Activated CD8-positive, alpha-beta memory T cell treated with anti-CD3 and anti-CD28 coated beads, Interleukin-2, amount 10 ng/mL, durations not matched to agents 7 days and 5 days (primary cell): ENCODE measurements at places on chromosomes 4 and X. TPM values are rescaled to one million over a fixed set of nuclear protein-coding genes. Genes with fewer than 3 reads are reported as not detected.

NALF2 gene
- not detected for total RNA-seq

DNA sequence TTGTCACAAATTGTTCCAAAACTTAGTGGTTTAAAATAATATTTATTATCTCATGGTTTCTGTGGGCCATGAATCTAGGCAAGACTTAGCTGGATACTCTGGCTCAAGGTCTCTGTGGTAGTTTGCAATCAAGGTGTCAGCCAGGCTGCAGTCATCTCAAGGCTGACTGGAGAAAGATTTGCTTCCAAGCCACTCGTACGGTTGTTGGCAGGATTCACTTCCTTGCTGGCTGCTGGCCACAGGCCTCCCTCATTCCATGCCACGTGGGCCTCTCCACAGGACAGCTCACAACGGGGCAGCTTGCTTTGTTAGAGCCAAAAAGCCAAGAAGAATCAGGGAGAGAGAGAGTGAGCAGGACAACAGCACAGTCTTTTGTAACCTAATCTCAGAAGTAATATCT, 101.4 kb downstream of the WWC2 start:
- no peak for DNase-seq

DNA sequence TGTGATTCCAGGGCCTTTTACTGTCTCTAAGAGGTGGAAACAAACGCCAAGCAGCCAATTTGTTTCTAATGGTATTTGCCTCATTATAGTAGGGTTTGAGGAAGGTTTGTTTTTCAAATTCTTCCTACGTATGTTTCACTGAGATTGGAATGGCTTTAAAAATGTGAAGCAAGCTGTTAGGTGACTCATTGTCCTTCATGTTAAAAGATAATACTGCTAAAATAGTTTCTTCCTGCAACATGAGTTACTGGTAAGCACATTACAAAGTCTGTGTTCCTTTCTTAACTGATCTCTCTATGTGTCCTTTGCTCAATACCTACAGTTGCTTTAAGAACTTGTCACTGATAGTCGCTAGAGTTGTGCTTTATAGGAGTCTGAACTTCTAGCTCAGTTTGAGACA, 1183.9 kb downstream of the RPA4 start:
- DNase-seq: no peak

GRCh38 chr4:158139086-158139485, 33.7 kb downstream of the GASK1B start:
- no peak for DNase-seq

DNA sequence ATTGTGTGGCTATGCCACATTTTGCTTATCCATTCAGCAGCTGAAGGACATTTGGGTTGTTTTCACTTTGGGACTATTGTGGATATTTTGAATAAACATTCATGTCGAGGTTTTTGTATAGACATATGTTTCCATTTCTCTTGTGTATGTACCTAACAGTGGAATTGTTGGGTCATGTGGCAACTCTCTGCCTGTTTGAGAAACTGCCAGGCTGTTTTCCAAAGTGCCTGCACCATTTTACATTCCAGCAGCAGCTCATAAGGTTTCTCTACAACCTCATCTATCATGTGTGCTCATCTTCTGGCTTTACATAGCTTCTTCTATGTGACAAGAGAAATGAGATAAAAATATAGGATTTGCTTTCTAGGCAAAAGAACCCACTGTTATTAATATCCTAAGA, 29.5 kb upstream of the TSPAN5 start:
- DNase-seq: no peak

GRCh38 chr4:71540749-71541269, 202.0 kb downstream of the SLC4A4 start:
- DNase-seq: no peak

GRCh38 chr4:119286377-119287002, 35.4 kb downstream of the FABP2 start:
- no peak for DNase-seq

DNA sequence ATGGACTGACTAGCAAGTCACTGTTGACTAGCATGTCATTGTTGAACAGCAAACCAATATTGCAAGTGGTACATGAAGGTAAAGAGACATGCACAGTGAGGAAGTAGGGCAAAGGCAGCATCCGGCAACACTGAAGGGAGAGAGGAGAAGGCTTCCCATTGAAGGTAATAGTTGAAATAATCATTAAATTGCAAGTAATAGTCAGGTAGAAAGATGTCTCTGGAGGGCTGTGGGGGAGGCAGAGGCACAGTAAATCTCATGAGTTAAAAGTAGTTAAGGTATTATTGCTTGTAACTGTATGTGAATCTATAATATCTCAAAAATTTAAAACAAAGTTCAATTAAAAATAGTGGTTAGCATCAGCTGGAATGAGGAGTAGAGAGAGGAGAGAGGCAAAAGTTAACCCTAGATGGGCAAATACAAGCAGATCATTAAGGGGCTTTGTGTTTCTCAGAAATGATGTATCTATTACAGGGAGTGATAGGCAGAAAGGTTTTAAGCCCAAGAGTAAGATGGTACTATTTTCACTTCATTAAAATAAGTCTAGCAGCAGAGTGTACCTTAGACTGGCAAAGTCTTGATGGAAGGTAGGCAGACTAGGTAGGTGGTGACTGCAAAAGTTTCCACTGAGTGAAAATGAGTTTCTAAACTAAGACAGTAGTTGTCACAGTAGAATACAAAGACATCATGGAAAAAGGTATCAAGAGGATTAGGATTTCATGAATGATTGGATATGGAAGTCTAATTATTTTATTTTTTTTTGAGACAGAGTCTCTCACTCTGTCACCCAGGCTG, 776.6 kb downstream of the RAB28 start:
- no peak for DNase-seq

CCSER1 gene
- 0.16 TPM for total RNA-seq

RNF212 gene
- total RNA-seq: 1.2 TPM

- no peak for DNase-seq
These were observed 89.3 kb upstream of the SRD5A3 start for GRCh38 chr4:55256787-55257186.

- no peak for DNase-seq
These were observed 62.1 kb upstream of the EXOC1L start for GRCh38 chr4:55757356-55757952.

CXCL1 gene
- total RNA-seq: not detected

DNA sequence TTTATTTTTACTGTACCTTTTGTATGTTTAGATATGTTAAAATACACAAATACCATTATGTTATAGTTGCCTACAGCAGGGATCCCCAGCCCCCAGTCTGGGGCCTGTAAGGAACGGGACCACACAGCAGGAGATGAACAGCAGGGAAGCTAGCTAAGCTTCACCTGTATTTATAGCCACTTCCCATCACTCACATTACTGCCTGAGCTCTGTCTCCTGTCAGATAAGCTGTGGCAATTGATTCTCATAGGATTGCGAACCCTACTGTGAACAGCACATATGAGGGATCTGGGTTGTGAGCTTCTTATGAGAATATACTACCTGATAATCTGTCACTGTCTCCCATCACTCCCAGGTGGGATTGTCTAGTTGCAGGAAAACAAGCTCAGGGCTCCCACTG, 73.9 kb downstream of the BMPR1B start:
- no peak for DNase-seq

SULT1B1 gene
- total RNA-seq: 0.50 TPM

GRCh38 chr4:13267091-13267490, 217.0 kb downstream of the RAB28 start:
- DNase-seq: no peak

JCHAIN gene
- not detected for total RNA-seq

- no peak for DNase-seq
These were observed 564.5 kb downstream of the ZNF674 start for GRCh38 chrX:45980726-45981125.

DNA sequence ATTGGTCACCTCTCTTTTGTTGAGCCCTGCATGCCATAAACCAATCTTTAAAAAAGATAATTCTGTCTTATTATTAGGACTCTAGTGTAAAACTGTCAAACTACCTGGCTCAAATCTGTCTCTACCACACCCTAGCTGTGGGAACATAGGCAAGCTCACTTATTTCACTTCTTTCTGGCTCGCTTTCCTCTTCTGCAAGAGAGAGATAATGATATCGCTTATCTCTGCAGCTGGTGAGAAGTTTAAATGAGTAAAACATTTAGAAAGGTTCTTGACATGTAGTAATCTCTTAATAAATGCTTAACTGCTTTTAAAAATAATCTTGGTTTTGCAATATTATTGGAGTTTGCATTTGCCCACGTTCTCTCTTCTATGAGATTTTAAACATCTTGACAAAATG, 1109.2 kb downstream of the RAPGEF2 start:
- DNase-seq: no peak

AFP gene
- total RNA-seq: not detected

USO1 gene
- 30.1 TPM for total RNA-seq

FAM47A gene
- total RNA-seq: not detected

DNA sequence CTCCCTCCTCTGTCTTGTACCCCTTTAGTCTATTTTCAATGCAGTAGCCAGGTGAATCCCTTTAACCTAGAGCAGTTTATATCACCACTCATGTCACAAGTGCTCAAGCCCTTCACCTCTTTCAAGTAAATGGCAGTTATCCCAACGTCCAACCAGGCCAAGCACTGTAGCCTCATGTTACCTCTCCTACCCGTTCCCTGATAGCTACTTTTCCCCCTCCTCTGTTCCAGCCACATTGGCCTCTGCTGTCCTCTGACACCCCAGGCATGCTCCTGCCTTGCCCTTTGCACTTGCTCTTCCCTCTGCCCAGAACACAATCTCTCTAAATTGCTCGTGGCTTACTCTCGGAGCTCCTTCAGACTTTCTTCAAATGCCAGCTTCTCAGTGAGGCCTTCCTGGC, 15.2 kb downstream of the GUCY1B1 start:
- no peak for DNase-seq

DNA sequence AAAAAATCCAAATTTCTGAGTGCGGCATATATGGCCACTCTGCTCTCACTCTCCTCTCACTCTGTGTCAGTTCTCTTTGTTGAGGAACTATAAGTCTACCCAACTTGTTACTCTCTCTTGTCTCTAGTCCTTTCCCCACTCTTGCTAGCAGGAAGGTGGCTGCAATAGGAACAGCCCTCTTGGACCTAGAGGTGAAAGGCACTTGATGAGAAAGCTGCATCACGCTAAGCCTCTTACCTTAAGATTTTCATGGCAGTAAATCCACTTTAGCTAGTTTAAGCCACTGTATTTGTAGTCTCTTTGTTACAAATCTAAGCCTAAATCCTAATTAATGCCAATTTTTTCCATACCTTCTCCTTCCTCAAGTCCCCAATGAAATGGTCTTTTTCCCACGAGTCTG, 189.9 kb downstream of the NKX6-1 start:
- no peak for DNase-seq

PAGE2 gene
- total RNA-seq: not detected

GRCh38 chr4:92333016-92333415, 29.2 kb downstream of the GRID2 start:
- no peak for DNase-seq

RBM10 gene
- total RNA-seq: 64.9 TPM

CXCL10 gene
- 0.75 TPM for total RNA-seq
